ENCODE measurements at places on chromosomes 11 and 22. TPM values are rescaled to one million over a fixed set of nuclear protein-coding genes. Genes with fewer than 3 reads are reported as not detected.
A peak's percentile ranks its signal among the peaks of the same experiment; 100 is the strongest.

DNA sequence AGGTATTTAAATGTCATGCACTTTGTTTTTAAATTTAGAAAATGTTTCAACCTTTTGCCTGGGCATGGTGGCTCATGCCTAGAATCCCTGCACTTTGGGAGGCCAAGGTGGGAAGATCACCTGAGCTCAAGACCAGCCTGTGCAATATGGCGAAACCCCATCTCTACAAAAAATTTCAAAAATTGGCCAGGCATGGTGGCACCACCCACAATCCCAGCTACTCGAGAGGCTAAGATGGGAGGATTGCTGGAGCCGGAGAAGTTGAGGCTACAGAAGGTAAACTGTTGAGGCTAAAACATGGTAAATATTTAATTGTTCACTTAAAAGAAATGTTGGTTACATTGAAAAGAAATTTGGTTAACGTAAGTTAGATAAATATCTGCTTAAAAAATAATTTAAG is 108.4 kb upstream of the IGLL5 start:
- H3K4me3 ChIP-seq, result no peak overlapping the region
- H3K4me1 ChIP-seq, result no peaks in the 10 kb centered on the region
- peaks cover 3% of the 10 kb centered on the region for H3K27me3 ChIP-seq
- no peak overlapping the region for H3K27ac ChIP-seq
- DNase-seq, result no peak

GRCh38 chr11:112467721-112468120 is 207.1 kb upstream of the PLET1 start:
- H3K4me3 ChIP-seq, result no peak overlapping the region
- no peaks in the 10 kb centered on the region for H3K4me1 ChIP-seq
- no peak for DNase-seq
- H3K27me3 ChIP-seq, result no peaks in the 10 kb centered on the region

DNA sequence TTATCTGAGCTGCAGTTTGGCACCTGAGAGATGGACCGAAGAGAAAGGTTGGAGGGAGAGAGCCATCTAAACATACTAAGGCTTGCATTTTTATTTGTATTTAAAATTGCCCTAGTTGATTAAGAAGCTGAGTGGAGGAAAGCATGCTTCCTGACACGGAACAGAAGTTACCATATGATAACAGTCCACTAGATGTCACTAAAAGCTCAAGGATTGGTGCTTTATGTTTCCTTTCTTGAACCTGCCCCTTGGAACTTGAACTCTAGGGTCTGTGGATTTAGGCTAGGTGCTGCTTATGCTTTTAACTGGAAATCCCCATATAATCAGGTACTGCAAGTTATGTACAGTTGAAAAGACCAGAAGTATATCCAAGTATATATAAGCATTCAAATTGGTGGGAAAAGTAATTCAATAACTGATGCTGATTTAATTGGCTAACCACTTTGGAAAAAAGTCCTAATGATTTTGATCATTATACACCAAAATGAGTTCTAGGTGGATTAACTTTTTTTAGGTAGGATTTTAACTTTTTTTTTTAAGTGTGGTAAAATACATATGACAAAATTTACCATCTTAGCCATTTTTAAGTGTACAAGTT is 9.5 kb downstream of the RBMXL2 start:
- no peaks in the 10 kb centered on the region for H3K36me3 ChIP-seq
- no peak for DNase-seq
- H3K4me1 ChIP-seq, result no peaks in the 10 kb centered on the region
- no peak overlapping the region for H3K27ac ChIP-seq
- no peaks in the 10 kb centered on the region for H3K27me3 ChIP-seq

DNA sequence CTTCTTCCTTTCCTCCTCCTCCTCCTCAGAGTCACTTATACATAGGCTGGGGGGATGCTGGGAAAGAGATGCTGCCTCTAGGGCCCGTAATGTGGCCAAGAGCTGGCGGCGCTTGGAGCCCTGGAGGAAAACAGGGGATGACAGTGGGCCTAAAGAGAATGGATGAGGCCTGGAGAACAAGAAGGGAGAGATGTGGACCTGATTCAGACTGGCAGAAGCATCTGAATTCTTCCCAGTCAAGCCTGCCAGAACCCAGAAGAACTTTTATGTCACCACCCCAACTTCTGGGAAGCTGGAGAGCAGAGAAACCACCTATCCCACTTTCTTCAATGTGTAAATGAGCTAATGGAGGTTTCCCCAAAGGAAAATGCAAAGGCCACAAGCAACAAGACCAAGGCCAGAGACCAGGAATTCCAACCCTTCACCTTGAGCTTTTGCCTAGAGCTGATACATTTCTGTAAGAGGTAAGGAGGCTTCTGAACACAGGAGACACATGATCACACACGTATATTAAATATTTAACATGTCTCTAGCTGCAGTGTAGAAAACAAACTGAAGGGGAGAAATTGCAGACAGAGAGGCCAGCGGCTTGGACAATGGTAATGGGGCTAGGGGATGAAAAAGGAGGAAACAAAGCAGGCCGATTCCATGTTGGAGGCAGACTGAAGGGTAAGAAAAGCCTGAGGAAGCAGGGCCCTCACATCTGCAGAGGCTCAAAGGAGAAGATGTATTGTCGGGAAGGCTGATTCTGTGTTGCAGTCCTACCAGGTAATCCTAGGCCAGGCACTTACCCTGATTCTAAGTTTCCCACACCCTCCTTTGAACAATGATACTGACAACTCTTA is 1.1 kb downstream of the RRP8 start:
- no peaks in the 10 kb centered on the region for H3K27me3 ChIP-seq
- DNase-seq, result no peak
- peaks cover 48% of the 10 kb centered on the region for H3K4me1 ChIP-seq
- peak overlapping the region; percentile 50 for H3K4me3 ChIP-seq
- H3K27ac ChIP-seq, result no peak overlapping the region
- H3K36me3 ChIP-seq, result peaks cover 4% of the 10 kb centered on the region

METTL15 gene
- 5.2 TPM for total RNA-seq

DNA sequence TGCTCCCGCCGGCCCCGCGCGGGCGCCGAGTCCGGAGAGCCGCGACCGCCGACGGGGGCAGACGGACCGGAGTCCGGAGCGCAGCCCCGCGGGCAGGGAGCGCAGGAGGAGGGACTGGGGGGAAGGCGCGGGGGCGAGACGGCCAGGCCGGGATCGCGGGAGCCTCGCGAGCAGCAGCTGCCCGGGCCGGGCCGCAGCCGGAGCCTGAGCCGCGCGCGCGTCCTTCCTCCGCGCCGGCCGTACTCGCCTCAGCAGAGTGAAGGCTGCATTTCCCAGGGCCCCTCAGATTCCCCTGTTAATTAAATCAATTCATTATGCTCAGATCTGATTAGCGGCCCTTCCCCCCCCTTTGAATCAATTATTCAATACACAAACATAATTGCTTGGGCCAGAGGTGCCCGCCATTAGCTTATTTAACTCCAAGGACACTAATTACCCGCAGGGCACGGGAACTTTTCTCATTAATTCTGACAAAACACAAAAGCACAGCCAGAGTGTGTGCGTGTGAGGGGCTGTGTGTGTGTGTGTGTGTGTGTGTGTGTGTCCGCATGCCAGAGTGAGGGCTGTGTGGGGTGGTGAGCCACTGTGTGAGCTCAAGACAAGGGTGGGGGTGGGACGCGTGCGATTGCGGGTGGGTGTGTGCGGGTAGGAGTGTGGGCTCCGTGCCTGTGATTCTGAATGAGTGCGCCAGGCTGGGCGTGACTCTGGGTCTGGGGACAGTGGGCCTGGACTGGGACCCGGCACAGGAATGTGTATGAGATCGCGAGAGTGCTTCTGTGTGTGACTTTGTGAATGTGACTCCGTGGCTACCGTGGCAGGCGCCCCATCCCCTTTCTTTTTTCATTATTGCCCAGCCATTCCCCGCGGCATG is 5.1 kb upstream of the LMO1 start:
- no peak overlapping the region for H3K27ac ChIP-seq
- peaks cover 20% of the 10 kb centered on the region for H3K4me1 ChIP-seq
- DNase-seq, result no peak
- H3K27me3 ChIP-seq, result no peaks in the 10 kb centered on the region
- no peaks in the 10 kb centered on the region for H3K36me3 ChIP-seq

KIRREL3 gene
- 0.26 TPM for total RNA-seq

GPHA2 gene
- total RNA-seq, result 7.3 TPM

GRCh38 chr11:1829039-1829820 is 5.6 kb upstream of the SYT8 start:
- H3K27me3 ChIP-seq, result no peaks in the 10 kb centered on the region
- DNase-seq, result no peak
- H3K4me1 ChIP-seq, result peaks cover 85% of the 10 kb centered on the region

DNA sequence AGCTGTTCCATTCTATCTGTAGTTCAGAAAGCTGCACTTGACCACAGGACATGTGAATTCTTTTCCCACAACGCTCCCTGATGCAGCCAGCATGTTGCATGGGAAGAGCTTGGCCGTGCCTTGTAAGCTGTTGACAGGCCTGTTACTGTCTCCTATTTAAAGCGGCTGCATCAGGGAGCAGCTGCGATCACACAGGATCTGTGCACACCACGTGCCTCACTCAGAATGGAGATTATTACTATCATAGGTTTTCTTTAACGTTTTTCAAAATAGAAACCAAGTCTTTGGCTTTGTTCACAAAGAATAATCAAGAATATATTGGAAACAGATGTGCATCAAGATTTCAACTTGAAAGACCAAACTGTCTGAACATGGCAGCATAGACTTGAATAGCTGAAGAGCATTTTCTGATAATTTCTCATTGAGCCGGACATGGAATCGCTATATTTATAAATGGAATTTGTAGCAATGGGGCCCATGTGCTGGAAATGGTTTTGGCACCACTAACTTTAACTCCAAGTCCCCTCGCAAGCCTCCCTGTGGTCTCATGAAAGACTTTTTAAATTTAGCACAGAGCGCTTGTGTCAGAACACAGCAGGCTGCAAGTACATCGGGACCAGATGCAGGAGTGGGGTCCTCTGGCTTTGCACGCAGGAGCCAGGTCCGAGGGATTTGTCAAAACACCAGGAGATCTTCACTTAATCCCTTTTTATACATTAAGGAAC is 40.8 kb upstream of the MYO18B start:
- H3K4me1 ChIP-seq, result no peaks in the 10 kb centered on the region
- DNase-seq, result peak; percentile 11
- peaks cover 2% of the 10 kb centered on the region for H3K36me3 ChIP-seq
- H3K27me3 ChIP-seq, result no peaks in the 10 kb centered on the region
- no peak overlapping the region for H3K4me3 ChIP-seq
- no peak overlapping the region for H3K27ac ChIP-seq

MOV10L1 gene
- total RNA-seq, result not detected

AMPD3 gene
- 3.6 TPM for total RNA-seq

- no peaks in the 10 kb centered on the region for H3K27me3 ChIP-seq
- no peak for DNase-seq
- no peak overlapping the region for H3K27ac ChIP-seq
Observed at GRCh38 chr11:73347067-73347466, 29.1 kb upstream of the RELT start.

APOL5 gene
- not detected for total RNA-seq

GRCh38 chr11:36313750-36314433 is 17.8 kb downstream of the PRR5L start:
- no peaks in the 10 kb centered on the region for H3K36me3 ChIP-seq
- no peak for DNase-seq
- H3K27me3 ChIP-seq, result no peaks in the 10 kb centered on the region
- H3K4me1 ChIP-seq, result no peaks in the 10 kb centered on the region

MMP10 gene
- total RNA-seq, result not detected

- no peaks in the 10 kb centered on the region for H3K4me1 ChIP-seq
- no peak overlapping the region for H3K4me3 ChIP-seq
- H3K36me3 ChIP-seq, result no peaks in the 10 kb centered on the region
- no peak overlapping the region for H3K27ac ChIP-seq
- no peak for DNase-seq
Observed at GRCh38 chr11:109612496-109612895, 190.5 kb downstream of the C11orf87 start.

LMO2 gene
- 8.0 TPM for total RNA-seq

GRCh38 chr11:125903711-125904659 is at the start of gene DDX25:
DDX25 (plus strand) TSS chr11:125904508; CDS start chr11:125904518, 10 bp downstream.
- H3K4me1 ChIP-seq, result peaks cover 28% of the 10 kb centered on the region
- no peaks in the 10 kb centered on the region for H3K27me3 ChIP-seq
- no peak within 1 kb of the TSS for H3K4me3 ChIP-seq
- DNase-seq, result no peak

GRCh38 chr11:125088576-125089455 is 22.6 kb downstream of the TMEM218 start:
- H3K27ac ChIP-seq, result no peak overlapping the region
- H3K4me1 ChIP-seq, result no peaks in the 10 kb centered on the region
- DNase-seq, result no peak
- H3K4me3 ChIP-seq, result no peak overlapping the region

DNA sequence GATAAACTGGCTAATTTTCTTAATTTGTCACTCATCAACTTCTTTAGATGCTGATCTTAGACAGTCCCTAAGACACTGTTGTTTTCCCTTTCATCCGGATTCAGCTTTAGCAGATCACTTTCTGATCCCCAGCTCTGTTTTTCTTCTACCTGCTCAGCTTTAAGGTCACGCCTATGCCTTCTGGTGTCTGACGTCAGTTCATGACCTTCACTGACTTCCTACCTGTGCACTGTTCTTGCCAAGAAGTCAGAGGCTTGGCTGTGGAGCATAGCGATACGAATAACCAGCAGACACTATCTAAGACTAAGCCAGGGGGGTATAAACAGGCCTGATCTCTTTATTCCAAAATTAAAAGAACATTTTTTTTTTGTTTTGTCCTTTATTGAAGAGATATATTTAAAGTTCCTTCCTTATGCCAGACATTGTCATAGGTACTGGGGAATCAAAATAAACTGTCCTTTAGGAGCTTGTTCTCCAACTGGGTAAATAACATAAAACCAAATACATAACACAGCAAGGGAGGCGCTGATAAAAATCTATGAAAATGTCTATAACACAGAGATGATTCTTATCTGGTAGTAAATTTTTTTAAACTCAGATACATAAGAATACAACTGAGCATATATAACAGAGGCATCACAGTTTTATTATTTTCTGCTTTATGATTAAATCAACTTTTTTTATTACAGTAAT is 352.2 kb upstream of the CTSC start:
- H3K36me3 ChIP-seq, result no peaks in the 10 kb centered on the region
- DNase-seq, result peak; percentile 67
- H3K27me3 ChIP-seq, result no peaks in the 10 kb centered on the region
- peaks cover 8% of the 10 kb centered on the region for H3K4me1 ChIP-seq
- no peak overlapping the region for H3K4me3 ChIP-seq
- H3K27ac ChIP-seq, result peak overlapping the region; percentile 43

- no peak for DNase-seq
- H3K36me3 ChIP-seq, result no peaks in the 10 kb centered on the region
- H3K27ac ChIP-seq, result no peak overlapping the region
- peaks cover 46% of the 10 kb centered on the region for H3K4me1 ChIP-seq
Observed at GRCh38 chr11:93540337-93540736, 2.9 kb downstream of the SMCO4 start.

GRCh38 chr11:111177037-111177871 is 68.3 kb upstream of the POU2AF2 start:
- no peaks in the 10 kb centered on the region for H3K36me3 ChIP-seq
- H3K27ac ChIP-seq, result no peak overlapping the region
- DNase-seq, result no peak
- H3K4me3 ChIP-seq, result no peak overlapping the region
- no peaks in the 10 kb centered on the region for H3K27me3 ChIP-seq
- H3K4me1 ChIP-seq, result no peaks in the 10 kb centered on the region

- H3K27me3 ChIP-seq, result no peaks in the 10 kb centered on the region
- H3K27ac ChIP-seq, result no peak overlapping the region
- H3K4me1 ChIP-seq, result peaks cover 26% of the 10 kb centered on the region
- H3K36me3 ChIP-seq, result no peaks in the 10 kb centered on the region
Observed at GRCh38 chr11:2089536-2090165, 49.5 kb downstream of the IGF2 start.

Measured in body of pancreas (tissue), 4 donors.